AG04449 (cell line): ENCODE measurements at places on chromosomes 4 and X.

GRCh38 chrX:39577206-39577984, 520.4 kb downstream of the BCOR start:
- DNase-seq, result no peak

DNA sequence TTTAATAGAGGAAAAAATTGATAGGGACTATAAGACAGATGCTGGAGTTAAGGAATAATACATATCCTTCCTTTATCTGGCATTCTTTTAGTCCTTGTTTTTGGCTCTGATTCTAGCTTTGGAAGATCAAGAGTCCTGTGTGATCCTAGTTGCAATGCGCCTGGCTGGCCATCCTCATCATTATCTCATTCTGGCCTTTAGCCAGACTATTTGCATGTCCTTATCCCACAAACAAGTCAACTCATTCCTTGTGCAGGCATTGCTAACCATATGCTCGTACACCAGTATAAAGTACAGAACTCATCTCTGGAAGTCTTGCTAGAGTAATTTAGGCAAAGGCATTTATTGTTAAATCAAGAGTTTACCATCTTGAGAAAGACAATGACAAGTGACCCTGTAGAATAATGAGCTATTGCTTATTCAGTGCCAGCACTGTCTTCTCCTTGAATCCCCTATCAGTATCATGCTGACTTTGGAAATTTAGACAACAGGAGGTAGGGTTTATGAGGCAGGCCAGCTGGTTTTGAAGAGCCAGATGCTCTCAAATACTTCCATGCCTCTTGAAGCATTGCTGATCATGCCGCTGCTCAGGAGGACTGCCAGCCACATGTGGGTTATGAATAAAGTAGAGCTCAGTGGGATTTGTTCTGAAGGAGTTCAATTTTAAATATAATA, 1730.3 kb upstream of the TENM3 start:
- no peak for DNase-seq

DNA sequence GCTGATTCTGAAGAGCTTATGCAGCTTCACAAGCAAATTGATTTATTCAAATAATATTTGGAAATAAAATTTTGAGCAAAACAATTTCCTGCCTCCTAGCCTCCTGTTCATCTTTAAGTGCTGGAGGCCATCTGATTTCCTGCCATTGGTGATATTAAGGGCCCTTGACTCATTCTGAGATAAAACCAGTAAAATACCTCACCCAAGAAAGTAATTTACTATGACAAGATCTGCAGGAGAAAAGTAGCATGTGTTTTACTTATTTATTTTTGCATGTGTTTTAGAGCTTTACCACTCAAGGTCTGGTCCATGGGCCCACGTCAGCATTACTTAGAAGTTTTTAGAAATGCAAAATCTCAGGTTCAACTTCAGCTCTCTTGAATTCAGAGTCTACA, 67.7 kb downstream of the DCLK2 start:
- no peak for DNase-seq

- no peak for DNase-seq
Observed at GRCh38 chrX:37998586-37999262, 7.6 kb upstream of the SYTL5 start.

DNA sequence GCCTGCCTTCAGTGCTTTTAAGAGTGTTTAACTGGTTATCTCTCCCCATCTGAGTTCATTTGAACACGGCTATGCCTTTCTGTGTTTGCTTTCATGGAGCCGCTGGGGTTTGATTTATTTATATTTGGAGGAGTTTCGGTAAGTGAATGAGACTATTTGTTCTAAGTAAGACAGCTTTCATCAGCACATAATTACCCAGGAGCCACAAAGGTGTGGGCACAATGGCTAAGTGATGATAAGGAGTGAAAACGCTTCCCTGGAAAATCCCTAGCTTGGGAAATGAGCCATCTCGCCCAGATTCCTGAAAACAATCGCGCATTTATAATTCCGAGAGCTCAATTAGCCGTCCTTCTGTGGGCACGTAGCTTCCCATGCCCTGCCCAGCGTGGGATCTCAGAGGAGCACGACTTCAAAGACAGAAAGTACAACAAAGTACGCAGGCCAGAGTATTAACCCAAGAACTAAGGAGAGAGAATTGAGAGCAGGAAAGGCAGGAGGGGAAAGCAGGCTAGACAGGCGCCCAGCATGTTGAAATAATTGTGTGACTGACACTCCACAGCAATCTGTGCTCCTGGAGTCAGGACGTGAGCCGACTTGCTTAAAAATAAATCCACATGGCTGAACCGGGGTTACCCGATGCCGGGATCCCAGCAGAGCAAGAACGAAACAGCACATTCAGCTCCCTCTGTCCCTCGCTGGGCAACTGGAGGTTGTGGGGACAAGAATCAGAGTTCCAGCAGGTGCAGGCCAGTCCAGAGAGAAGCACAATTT, 99.0 kb downstream of the DHRSX start:
- DNase-seq, result no peak

DNA sequence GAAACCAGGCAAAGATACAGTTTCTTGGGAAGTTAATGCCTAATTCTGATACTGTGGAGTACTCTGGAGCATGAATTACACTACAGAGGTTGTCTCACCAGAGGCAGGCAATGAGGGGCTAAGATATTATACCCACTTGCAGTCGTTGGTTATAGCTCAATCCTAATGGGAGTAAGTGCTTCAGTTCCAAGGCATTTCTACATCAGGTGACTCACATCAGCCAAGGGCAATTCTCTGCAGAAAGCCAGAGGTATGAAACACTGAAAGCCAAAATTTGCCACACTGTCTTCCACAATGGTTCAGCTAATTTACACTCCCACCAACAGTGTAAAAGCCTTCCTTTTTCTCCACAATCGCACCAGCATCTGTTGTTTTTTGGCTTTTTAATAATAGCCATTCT, 174.0 kb upstream of the IL15 start:
- no peak for DNase-seq

DNA sequence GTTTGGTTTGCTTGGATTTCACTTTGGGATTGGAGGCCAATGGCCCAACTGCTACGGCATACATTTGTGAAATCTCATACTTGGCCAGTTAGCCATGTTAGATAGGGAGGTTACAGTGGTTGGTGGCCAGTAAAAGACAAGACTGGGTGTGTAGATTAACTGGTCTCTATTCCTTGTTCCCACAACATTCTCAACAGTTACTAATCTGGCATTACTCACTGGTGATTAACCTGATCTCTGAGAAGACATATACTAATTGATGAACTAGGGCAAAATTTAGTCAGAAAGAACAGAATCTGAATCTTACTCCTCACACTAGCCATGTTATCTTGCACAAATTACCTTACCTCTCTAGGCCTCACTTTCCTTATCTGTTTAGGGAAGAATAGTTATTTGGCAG, 33.4 kb downstream of the GATB start:
- no peak for DNase-seq

DNA sequence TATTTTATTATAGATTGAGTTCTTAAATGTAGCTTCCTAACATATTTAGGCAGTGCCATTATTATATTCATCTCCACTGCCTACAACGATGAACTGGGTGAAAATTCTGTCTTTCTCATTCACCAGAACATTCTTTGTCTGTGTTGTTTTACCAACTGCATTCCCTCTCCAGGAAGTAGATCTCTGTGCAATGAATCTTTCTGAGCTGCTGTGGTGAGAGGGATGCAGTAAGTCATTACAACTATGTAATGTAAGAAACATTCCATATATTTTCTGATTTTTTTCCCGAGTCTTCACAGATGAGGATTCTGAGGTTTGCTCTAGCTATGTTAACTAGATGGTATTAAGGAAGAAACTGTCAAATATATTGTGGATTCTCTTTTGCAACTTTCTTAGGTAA, 811.9 kb upstream of the PCDH7 start:
- no peak for DNase-seq

GRCh38 chr4:5137927-5138326, 86.6 kb downstream of the STK32B start:
- peak; percentile 29 for DNase-seq

- no peak for DNase-seq
Observed at GRCh38 chr4:24237709-24238108, 346.6 kb downstream of the DHX15 start.

GRCh38 chrX:153925387-153925738, 701 bp downstream of the ARHGAP4 start:
- no peak for DNase-seq

DNA sequence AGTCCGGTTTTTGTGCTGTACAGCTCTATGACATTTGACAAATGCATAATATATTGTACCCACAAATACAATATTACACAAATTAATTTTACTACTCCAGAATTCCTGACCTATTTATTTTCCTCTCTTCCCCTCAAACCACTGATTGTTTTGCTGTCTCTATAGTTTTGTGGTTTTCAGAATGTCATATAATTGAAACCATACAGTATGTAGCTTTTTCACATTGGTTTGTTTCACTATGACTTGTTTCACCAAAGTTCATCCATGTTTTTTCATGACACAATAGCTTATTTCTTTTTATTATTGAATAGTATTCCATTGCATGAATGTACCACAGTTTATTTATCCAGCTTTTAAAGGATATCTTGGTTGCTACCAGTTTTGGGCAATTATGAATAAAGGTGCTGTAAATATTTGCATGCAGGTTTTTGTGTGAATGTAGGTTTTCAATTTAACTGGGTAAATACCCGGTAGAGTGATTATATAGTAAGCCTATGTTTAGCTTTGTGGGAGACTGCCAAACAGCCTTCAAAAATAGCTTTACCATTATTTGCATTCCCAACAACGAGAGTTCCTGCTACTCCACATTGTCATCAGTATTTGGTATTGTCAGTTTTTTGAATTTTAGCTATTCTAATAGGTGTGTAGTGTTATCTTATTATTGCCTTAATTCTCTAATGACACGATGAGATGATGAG, 25.9 kb downstream of the RNF175 start:
- DNase-seq, result no peak

GRCh38 chr4:56450342-56450741, 14.3 kb downstream of the PAICS start:
- DNase-seq, result no peak

GRCh38 chrX:108735091-108735678, 1.2 kb downstream of the IRS4 start:
- DNase-seq, result no peak

DNA sequence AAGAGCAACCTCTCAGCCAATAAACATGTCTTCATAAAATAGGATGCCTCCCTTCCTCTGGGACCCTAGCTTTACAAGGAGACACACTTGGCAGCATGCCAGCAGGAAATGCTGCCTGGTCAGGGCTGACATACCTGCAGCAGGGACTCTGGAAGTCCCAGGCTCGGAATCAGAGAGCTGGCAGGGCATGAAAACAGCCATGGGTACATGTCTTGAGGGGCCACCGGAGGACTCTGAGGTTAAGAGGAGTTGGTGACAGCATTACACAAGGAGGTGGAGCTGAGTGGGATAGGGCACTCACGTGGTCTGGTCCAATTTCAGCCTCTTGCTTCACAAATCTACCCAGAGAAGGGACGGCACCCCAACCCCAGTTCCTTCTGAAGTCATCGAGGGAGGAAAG, 15.7 kb downstream of the MSX1 start:
- DNase-seq, result no peak

DNA sequence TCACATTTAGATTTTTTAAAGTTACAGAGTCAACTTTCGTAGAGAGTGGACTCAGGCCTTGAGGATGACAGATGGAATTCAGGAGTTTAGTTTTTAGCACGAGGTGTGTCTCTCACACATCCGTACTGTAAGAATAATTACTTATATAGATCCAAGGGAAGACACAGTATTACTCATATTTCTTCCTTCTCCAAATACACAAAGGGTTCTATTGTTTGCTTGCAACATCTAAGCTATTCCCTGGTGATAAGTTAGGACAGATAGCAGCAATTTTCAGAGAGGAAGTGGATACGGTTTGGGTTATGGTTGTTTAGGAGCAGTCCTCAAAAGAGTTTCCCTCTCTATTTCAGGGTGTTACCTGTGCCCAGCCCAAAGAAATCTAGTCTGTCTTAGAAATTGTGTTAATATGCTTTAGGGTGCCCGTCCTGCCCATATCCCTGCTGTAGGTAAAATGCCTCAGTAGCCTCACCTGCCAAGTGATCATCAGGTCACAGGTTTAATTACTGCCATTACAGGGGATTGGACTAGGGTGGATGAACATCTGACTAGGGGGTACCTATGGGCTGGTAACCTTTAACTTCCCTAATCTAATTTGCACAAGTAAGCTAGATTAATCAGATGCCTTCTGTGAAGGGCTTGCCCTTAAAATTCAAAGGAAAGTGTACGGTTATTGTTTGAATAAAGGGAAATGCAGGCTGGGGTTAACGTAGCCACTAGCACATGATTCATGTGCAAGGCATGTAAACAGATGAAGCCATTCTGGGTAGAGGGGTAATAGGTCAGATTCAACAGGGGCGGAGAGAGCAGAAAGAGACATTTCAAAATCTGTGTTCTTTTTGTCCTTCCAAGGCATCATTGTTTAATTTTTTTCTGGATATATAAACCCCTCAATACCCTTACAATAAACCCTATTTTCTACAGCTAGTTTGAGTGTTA, 8.7 kb upstream of the PPP3CA start:
- peak; percentile 53 for DNase-seq

- no peak for DNase-seq
Observed at GRCh38 chr4:165343353-165344191, 16.1 kb downstream of the MSMO1 start.

- no peak for DNase-seq
Observed at GRCh38 chr4:184401397-184402171, 72.8 kb downstream of the IRF2 start.

GRCh38 chrX:115425359-115425758, 135.6 kb upstream of the PLS3 start:
- DNase-seq, result no peak

DNA sequence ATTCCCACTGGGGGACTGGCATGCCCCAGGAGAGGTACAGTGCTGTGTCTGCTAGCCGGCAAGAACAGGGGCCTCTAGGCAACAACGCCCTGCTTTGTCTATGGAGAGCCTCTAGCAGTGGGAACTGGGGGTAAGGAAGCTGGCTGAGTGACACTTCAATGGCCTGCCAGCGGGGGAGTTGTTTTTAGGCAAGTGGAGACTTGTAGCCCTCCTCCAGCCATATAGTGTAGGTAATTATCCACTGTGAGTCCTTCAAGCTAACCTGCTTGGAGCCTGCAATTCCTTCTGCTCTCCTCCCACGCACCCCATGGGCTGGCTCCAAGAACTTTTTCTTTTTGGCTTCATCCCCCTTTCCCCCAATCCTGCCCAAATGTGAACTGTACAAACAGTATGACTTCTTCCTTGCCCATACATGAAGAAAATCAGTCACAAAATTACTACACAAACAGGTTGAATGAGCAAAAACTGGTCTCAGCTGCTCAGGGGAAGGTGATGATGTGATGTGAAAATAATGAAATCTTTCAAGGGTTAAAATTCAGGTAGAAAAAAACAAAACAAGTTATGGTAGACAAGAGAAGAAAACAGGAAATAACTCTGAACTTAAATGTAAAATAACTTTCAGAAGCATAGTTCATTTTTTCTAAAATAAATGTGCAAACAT, 33.1 kb downstream of the LEF1 start:
- DNase-seq, result no peak

DNA sequence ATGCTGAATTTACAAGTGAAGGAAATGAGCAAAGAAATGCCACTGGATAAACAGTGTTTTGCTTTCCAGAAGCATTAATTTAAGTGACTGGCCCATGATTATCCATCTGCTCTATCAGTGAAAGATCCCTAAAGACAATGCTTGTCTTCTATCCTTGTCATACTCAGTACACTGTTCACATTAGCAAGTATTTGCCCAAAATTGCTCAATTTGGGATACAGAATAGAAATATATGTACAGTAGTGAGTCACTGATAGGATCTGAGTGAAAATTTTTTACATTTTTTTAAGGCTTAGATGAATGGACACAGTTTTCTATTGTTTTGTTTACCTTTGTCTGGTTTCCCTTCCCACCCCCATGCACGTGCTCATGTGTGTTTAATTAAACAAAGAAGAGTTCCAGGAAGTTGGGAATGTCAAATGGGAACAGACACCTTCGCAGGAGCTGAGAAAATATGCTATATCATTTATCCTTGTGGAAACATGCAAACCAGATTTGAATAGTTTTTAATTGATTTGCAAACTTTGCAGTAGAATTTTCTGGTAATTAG, 656.3 kb downstream of the RPA4 start:
- no peak for DNase-seq
